ENCODE measurements at places on chromosomes 5 and 9.

DNA sequence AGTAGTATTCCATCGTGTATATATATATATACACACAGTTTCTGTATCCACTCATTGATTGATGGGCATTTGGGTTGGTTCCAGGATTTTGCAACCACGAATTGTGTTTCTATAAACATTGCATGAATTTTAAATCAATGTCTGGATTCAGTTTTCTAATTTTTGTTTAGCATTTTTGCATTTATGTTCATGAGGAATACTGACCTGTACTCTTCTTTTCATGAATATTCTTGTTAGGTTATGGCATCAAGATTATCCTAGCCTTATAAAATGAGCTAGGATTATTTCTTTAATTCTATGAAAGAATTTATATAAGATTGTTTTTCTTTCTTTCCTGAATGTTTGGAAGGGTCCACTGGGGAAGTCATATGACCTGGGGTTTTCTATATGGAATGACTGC, 35.3 kb upstream of the TMEM215 start:
- no peak for DNase-seq

GRCh38 chr9:89048616-89049015, 57.3 kb downstream of the S1PR3 start:
- DNase-seq, result no peak

GRCh38 chr9:121636341-121636865, 15.0 kb upstream of the DAB2IP start:
- peak; percentile 84 for DNase-seq

DNA sequence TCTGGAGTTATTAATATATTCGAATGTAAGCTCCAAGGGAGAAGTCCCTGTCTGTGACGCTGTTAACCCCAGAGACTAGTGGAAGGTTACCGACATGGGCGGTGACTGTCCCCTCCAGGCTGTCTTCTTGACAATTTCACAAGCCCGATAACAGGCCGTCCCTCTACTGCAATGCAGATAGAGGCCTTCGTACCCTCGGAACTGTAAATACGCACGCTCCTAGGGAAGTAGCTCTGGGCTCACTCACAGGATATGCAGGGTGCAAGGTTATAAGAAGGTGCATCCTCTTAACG, 680 bp upstream of the RFK start:
- peak; percentile 89 for DNase-seq

GRCh38 chr5:177491429-177491945, 5.9 kb downstream of the PDLIM7 start:
- peak; percentile 94 for DNase-seq

DNA sequence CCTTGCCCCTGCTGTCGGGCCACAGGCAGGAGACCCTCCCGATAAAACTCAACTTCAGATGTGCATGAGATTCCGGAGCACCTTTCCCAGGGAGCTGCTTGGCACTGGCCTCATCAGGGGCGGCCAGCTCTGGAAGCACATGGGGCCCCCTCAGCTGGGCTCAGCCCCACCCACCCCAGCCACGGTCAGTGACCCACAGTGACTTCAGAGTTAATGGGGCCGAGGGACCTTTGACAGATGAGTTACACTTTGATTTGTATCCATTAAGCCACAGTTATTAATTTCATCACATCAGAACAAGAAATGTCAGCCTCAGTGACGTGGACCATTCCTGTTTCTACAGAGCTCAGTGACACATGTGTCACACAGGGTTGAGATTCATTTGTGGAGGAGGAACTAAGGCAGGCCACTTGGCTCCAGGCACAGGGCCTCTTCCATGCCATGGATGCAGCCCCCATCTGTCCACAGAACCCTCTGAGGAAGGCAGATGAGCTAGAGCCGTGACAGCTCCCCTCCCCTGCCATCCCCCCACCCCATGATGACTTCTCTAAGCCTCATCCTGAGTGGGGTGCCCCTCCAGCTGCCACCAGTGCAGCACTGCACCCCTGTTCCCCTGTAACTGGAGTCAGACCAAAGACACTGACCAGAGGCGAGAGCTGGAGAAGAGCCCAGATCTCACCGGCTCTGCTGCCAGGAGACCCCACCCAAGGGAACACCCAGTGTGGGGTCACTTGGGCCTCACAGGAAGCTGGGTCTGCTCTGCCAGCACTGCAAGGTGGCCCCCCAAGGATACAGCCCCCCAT, 69.4 kb upstream of the ADAMTS2 start:
- DNase-seq, result peak; percentile 27

DNA sequence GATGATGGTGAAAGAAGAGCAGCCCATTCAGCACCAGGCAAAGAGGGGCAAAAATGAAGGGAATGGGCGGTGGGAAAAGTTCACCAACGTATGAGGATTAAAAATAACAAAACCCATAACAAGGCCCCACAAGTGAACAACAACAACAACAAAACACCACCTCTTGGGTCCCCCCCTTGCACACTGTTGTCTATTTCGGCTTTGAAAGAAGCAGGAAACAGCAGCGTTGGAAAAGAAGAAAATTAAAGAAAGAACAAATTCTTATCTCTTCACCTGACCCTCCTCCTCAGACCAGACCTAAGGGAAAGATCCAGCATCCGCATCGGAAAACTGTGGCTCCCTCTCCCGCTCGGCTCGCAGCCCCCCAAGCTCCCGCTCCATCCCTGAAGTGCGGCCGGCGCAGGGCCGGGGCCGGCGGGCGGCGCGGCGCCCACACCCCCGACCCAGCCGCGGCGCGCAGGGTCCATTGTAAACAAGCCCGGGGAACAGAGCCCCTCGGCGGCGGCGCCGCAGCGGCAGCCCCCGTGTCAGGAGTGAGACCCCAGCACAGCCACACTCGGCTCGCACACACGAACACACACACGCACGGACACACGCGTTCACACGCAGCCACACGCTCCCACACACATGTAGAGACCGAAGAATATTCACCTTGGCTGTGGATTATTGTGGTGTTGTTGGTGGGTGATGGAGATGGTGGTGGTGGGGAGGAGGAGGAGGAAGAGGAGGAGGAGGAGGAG, 535 bp downstream of the RFX3 start:
- DNase-seq, result peak; percentile 62

- DNase-seq, result no peak
Observed at GRCh38 chr9:82170866-82171265, 182.3 kb downstream of the SPATA31D1 start.

DNA sequence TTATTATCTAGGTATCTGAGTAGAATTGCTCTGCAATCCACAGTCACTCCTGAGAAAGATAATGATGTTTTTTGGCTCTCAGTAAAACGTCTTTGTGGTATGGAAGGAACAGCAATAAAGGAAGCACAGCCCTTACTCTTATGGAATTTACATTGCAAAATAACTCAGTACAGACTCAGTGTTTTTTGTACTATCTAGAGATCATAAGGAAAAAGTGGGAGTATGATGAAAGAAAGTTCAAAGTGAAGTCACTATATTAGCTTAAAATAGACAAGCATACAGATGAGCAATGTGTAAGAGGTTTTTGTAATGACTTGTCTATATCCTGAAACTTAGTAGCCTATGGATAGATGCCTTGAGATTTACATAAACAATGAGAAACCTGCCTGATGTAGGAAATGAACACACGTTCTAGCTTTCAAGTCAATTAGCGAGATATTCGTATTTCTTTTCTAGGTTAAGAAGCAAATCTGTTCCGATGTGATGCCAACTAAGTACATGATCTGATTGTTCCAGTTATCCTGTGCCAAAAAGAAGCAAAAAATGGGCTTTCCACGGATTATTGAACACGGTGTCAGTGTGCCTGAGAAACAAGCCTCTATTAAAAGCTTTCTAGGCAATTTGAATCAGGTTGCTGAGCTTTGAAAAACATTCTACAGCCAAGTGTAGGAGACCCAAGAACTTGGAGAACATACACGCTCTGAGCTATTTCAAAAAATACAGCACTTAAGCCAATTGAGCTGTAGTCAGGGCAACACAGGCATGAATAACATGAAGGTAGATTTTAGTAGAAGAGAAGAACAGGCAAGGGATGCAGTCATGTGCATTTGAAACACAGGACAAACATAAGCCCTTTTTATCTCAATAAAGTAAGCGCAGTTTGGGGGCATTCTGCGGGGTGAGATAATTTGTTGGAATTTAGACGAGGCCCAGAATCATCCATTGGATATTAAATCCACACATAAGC, 86.3 kb upstream of the TAF11L2 start:
- no peak for DNase-seq

- no peak for DNase-seq
Observed at GRCh38 chr9:77563174-77563573, 84.9 kb downstream of the GNA14 start.

GRCh38 chr5:89572696-89573095, 689.7 kb upstream of the MEF2C start:
- no peak for DNase-seq

DNA sequence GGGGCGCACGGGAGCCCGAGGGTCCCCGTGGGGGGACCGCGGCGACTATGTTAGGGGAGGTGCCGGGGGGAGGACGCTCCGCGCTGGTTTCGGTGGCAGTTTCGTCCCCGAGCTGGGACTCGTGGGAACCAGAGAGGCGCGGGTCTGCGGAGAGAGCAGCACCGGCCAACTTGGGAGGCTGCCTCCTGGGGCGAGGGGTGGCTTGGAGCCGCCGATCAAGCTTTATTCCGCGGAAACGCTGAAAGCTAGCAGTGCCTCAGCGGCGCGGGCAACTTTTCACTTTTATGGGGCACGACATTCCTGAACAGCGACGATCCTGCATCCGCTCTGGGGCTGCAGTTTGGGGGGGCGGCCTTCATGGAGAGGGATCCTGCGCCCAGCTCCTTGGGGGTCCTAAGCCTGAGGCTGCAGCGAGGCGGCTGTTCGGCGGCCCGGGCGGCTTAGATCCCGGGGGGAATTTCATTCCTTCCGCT, 369 bp downstream of the OCLN start:
- peak; percentile 70 for DNase-seq

DNA sequence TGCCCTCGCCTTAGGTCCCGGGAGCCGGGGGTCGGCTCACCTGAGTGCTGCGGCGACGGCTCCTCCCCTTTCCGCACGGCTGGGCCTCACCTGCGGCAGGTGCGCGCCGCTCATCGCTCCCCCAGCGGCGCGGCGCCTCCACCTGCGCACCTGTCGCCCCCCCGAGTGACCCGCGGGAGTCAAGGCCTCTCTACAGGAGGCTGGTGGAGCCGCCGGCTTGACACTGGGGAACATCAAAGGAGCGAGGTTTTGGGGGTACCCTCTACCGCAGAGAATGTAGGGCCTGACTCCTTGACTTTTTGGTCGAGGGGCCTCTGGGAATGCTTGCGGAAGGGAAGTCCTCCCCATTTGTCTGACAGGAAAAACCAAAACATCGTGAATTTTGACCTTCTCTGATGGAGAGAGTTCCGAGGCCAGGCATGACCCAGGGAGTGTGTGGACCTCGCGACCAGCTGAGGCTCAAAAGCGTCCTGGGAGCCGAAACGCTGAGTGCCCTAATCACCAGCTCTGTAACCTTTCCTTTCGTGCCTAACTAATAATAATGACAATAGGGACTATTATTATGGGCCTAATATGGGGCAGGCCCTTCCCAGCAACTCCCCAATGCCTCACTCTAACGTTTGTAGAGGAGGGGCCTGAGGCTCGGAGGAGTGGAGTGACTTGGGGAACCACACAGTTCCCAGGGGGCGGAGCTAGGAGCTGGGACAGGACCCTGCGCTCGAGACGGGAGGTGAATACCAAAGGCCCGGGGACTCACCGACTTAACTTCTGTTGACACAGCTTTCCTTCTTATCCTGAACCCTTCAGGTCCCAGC, 714 bp upstream of the IER5L start:
- peak; percentile 90 for DNase-seq

DNA sequence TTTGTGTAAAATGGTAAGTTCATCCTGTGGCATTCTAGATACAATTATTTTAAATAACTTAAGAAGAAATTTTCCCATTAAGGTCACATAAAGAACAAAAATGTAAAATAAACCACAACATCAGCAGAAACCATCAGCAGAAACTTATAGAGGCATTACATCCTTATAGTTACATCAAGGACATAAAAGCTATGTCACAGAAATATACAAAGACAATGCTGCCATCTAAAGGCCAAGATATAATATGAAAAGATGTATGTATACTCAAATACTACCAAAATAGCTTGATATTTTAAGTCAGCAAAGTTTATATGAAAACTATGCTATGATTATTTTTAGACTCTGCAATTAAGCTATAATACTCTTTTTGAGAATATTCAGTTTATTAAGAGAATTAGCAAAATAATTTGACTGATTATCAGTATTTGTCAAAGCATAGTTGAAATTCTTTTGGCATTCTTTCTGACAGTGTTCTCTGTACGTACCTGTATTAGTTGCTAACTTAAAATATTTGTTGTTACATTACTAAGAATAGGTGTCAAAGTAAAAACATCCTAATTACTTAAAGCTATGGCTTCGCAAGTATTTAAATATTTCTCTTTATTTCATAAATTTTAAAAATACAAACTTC, 36.2 kb downstream of the FBXL17 start:
- no peak for DNase-seq

DNA sequence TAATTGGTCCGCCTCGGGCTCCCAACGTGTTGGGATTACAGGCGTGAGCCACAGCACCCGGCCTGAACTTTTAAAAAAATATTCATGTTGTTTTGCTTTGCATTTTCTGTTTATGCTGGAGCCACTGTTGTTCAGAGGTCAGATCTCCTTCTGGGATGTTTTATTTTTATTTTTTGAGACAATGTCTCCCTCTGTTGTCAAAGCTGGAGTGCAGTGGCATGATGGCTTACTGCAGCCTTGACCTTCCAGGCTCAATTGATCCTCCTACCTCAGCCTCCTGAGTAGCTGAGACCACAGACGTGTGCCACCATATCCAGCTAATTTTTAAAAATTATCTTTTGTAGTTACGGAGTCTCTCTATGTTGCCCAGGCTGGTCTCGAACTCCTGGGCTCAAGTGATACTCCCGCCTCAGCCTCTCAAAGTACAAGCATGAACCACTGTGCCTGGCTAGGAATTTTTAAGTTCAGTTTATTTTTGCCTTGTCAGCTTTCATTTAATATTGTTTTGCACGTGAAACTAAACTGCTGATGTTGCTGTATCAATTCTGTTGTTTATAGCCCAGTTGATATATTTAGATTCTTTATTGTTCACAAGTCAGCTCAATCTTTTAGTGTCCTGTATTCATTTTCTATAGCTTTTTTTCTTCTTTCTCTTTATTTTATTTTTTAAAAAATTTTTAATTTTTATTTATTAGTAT, 13.7 kb downstream of the TMEFF1 start:
- DNase-seq, result no peak

GRCh38 chr9:111502506-111502905, 18.3 kb upstream of the ECPAS start:
- DNase-seq, result no peak

DNA sequence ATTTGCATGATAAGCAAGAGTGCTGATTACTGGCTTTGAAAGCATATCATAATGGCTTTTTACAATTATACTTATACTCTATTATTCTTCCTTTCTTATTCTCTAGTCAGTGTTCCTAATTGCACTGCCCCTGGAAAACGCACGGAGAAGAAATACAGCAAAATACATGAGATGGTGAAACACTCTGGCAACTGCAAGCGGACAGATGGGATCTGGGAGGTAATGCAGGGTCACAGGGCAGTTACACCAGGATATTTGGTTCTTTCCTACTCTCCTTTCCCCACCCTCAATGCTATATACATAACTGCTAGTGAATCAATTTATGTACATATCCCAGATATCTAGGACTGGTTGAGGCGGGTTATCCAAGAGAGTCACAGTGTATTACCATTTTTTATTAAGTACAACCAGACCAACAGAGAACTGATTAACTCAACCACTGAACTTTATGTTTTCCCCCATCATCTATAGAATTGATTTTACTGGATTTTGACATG, 423.7 kb downstream of the ZSWIM6 start:
- no peak for DNase-seq
